ENCODE measurements at places on chromosomes 7 and 10.

DNA sequence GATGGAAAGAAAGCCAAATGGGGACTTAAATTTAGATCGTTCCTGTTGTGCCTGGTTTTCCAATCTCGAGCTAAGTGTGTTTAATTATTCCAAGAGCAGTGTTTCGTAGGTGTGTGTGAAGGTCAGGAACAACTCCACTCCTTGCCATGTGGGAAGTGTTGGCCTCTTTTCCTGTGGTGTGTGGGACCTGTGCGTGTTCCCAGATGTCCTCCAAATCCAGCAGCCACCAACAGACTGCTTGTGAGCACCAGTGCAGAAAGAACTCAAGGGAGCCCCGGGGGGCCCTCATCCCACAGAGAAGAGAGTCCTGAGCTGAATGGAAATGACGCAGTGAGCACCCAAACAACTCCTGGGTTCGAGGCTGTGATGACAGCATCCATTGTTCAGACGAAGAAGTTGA lies 227.7 kb downstream of the TMEM178B start:
- DNase-seq = no peak

- no peak for DNase-seq
Observed at GRCh38 chr7:69789563-69789962, 191.3 kb downstream of the AUTS2 start.

GRCh38 chr7:42972699-42973500 lies 40.7 kb downstream of the MRPL32 start:
- DNase-seq = peak; percentile 18

DNA sequence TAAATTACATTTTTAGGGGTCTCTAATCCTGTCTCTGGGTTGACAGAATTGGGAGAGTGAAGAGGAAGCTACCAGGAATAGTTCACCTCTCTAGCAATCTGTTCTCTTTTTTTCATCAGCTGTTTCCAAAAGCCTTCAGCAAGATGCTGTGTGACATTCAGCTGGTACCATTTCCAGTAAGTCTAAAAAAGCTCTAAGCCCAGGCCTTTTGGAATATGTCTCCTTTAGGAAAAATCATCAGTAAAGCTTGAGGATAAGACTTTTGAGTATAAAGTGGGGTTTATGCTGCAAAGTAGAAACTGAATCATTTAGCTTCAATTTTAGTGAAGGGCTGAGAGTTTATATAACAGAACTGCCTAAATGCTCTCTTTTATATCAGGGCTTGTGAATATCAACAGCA lies 81.5 kb downstream of the CCNY start:
- no peak for DNase-seq

- DNase-seq = peak; percentile 54
Observed at GRCh38 chr10:60032723-60033122, 126.4 kb upstream of the CCDC6 start.

- peak; percentile 93 for DNase-seq
Observed at GRCh38 chr10:132571650-132572544, 34.3 kb downstream of the INPP5A start.

DNA sequence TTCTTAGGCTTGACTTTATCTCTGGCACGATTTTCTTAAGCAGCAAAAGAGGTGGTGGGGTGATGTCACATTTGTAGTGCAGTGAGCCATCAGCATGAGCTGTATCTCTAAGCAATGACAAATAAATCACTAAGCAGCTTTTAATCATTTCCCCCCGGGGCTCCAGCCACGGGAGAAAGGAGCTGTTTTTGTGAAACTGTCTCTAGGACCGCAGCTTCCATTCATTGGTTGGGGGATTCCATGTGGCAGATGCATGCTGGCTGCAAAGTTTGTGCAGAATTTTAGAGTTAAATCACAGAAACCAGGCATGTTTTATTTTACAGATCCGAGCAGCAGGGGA lies 464 bp downstream of the KIAA1217 start:
- no peak for DNase-seq

DNA sequence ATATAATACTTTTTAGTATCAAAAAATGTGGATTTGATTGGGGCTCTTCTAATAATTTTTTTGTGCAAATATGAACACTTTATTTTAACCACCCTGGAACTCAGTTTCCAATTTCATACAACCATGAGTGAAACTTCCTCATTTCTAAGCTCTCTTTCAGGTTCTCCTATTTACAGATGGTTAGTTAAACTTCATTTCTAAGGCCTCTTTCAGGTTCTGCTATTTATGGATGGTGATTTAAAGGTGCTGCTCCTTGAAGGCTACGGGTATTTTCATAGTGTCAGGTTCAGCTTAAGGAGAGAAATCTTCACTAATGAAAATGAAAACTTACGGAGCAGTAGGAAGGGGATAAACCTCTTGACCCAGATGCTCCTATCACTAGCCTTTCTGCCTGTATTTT lies 568.3 kb downstream of the KIF20B start:
- no peak for DNase-seq

- peak; percentile 92 for DNase-seq
Observed at GRCh38 chr10:110501142-110501937, 3.6 kb downstream of the DUSP5 start.

- peak; percentile 39 for DNase-seq
Observed at GRCh38 chr7:36473454-36474282, 84.0 kb downstream of the ANLN start.

GRCh38 chr7:4282434-4283223 lies 399.5 kb upstream of the FOXK1 start:
- DNase-seq = peak; percentile 19

DNA sequence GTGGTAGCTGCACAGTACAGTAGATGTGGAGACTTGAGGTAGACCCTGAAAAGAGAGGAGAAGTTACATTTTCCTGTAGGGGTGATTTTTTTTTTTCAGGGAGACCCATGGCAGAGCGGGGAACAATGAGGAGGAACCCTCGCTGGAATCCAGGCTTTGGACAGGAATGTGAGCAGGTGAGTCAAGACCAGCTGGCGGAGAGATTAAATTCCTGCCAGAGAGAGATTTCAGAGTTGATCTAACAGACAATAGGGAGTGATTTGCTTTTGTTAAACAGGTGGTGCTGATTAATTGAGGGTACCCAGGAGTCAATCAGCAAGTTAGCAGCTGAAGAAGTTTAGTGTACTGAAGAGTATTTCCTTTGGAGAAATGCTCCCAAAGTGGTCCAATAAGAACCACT lies 41.6 kb upstream of the MINDY3 start:
- no peak for DNase-seq

- DNase-seq = peak; percentile 62
Observed at GRCh38 chr10:52216852-52217251, 97.2 kb upstream of the DKK1 start.

- no peak for DNase-seq
Observed at GRCh38 chr7:135313971-135314370, 80.3 kb downstream of the STRA8 start.

Data from SW480 (cell line).